GM20000 (cell line): ENCODE measurements at places on chromosomes 1 and 21.

GRCh38 chr1:25168193-25169071 lies 63.9 kb downstream of the SYF2 start:
- no peak for DNase-seq

DNA sequence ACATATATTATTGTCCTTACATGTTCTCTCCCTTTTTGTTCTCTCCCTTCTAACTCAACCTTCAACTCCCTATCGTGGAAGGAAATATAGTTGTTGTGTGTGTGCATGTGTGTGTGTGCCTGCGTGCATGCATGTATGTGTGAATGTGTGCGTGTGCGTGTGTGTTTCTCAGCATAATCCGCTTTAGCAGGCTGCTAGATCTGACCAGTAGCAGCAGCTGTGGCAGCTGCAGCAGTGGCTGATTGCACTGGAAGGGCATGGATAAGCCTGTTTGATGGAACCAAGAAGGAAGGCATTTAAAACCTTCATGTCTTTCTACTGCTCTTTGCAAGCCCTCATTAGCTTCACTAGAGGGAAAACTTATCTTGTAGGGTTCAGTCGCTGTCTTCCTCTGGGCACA lies 65.6 kb upstream of the IRF2BP2 start:
- no peak for DNase-seq

- DNase-seq = peak; percentile 83
These were observed 6.3 kb downstream of the HPCA start for GRCh38 chr1:32892368-32893197.

DNA sequence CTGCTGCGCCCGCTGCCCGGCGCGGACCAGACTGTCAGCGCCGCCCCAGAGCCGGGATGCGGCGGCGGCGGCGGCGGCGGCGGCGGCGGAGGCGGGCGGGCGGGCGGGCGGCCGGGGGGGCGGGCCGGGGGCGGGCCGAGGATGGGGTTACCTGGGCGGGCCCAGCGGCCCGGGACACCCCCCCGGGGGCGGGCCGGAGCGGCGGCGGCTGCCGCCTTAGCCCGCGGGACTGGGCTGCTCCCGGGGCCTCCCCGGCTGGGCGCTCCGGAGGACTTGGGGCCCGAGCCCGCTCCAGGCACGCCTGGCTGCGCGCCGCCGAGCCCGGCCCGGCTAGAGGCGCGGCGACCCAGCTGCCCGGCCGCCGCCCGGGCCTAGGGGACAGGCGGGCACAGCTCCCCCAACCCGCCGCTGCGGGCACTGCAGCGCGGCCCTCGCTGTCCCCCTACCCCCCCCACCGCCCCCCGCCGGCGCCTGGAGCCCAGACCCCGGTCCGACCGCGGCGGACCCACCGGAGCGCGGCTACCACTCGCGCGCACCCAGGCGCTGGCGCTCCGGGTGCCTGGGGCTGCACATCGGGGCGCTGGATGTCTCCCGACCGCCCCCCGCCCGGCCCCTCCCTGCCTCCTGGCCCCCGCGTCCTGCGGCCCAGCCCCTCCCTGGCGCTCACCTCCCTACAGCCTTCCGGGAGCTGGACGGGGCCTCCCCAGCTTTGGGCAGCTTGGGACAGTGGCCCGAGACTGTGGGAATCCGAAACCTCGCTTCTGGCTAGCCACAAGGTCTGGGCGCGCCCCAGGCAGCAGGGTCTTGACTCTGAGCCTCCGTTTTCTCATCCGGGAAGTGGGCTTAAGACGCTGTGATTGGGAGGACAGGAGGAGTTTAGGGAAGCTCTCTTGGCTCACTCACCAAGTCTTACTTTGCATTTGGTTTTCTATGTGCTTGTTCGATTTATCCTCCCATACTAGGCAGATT lies at the start of gene WNT4:
Gene WNT4 (minus strand): TSS at position 33 of the 969 bp plus-strand sequence. CDS start 175 bp downstream, outside the sequence.
- DNase-seq = peak; percentile 93

- no peak for DNase-seq
These were observed 27.8 kb downstream of the PLEKHA6 start for GRCh38 chr1:204331847-204332487.

GRCh38 chr1:161073474-161074121 lies 3.9 kb upstream of the ARHGAP30 start:
- no peak for DNase-seq

GRCh38 chr1:181990728-181991127 lies 70.8 kb downstream of the ZNF648 start:
- DNase-seq = no peak

DNA sequence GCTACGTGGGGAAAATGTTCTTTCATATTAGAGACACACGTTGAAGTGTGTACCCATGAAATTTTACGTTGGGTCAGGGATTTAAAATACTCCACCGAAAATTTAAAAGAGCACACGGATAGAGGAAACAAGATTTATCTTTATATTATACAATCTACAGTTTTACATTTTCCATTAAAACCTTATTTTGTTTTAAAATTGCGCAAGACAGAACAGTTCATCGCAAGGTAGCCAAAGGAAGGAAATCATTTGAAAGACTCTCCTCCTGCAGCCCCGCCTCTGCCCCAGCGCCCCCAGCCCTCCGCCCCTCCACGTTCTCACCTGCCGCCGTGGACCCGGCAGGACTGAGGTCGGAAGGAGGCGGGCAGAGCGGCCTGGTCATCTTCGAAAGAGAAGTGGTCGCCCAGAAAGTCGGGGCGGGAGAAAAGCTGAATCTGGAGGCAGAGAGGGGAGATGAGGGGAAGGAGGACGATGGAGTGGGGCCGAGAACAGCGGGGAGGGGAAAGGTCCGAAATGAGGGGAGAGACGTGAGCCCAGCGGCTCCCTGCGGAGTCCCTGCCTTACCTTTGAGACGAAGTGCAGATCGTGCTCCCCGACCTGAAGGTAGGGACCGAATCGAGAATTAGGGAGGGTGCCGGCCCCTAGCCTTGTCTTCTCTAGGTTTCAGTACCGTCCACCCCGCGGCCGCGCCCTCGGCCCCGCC lies 18.0 kb downstream of the CRYBG2 start:
- DNase-seq = no peak

- DNase-seq = no peak
These were observed 2.5 kb upstream of the MOV10 start for GRCh38 chr1:112672009-112672408.

DNA sequence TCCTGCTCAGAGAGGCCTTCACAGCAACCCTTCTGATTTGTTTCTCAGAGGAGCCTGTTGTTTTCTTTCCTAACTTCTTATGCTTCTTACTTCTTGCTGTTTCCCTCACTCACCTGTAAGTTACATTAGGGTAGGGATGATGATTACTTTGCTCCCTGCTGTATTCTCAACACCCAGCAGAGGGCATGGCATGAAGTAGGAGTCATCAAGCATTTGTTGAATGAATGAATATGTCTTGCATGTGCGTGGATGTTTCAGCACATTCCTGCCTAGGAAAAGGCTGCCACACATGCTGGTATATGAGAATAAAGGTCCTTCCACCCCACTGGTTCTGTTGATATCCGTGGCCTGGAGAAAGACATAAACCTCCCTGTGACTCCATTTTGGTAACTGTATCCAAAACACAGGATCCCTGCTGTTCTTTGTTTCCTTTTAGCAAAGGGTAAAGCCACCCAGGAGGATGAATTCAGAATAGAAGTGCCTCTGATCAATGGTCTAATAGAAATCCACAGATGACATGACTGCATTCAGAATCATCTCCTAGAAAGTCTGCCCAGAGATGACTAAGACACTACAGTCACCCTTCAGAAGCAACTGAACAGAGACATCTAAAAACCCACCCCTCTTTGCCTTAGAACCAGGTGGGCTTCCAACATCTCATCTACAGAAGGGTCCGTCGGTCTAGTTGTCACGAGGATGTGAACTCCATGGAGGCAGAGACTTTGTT lies 168.8 kb downstream of the ZSCAN20 start:
- DNase-seq = peak; percentile 23

GRCh38 chr1:238999944-239000343 lies 386.4 kb upstream of the CHRM3 start:
- DNase-seq = no peak

DNA sequence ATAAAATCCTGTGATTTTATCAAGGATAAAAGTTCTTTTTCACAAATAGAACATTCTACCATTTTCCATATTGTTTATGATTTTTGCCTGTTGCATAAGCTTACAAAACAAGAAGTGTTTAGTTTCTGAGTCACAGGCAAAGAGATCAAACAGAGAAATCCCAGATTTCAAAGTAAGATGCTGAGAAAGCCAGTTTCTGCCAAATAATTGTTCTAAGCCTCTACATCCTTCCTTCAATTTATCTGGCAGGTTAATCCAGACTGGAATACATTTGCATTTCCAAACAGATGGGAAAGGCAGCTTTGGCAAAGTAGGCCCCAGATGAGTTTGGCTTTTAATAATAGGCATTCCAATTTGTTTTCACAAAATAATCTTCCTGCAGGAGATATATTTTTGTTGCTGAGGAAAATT lies 2.5 kb downstream of the SLC1A7 start:
- no peak for DNase-seq

DNA sequence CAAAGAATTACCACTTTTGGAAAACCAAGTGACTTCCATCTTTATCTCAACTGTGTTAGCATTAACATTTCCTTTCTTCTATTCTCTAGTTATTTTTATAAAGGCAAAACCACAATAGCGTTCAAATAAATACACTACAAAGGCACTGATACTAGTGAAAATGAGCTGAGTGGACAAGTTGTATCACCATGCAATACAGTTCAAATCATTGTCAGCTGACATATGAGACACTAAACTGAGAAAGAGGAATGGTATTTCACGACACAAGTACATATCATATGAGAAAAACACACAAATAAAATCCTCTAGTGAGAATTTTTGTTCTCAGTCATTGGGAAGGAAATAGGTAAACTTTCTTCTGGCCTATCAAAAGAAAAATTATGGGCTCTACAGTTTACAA lies 26.2 kb downstream of the ENAH start:
- DNase-seq = no peak

GRCh38 chr1:177413982-177414596 lies 243.3 kb downstream of the BRINP2 start:
- no peak for DNase-seq

- no peak for DNase-seq
These were observed 135.4 kb upstream of the SOD1 start for GRCh38 chr21:31524140-31524539.

DNA sequence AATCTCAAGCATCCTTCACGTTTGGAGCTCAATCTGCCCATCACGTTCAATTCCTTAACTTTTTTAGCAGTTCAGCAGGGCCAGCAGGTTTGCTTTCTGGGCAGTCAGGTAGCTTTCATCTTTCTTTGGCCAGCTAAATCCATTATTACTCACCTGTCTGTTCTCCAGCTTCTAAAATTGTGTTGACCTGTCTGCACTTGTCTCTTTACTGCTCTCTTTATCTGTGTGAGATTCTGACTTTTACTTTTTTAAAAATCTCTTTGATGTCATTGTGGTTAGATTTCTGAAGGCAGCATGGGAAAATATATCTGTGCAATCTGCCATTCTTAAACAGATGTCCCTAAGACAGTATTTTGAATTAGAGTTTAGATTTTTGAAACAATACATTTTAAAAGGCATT lies 24.9 kb upstream of the CYYR1 start:
- DNase-seq = no peak

DNA sequence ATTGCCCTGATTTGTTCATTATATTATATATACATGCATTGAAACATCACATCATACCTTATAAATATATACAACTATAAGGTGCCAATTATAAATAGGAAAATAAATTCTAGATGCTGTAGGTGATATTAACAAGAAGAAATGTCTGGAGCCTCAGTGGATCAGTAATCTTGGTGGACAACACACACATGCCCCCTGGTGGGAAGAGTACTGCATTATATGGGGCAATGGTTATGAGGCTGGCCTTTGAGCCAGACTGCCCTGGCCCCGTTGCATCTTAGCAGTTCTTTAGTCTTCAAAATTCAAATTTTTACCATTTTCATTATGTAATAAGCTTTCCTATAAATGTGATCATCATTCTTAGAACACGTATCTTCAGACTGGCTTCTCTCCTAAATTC lies 335.0 kb upstream of the GREM2 start:
- DNase-seq = peak; percentile 27

DNA sequence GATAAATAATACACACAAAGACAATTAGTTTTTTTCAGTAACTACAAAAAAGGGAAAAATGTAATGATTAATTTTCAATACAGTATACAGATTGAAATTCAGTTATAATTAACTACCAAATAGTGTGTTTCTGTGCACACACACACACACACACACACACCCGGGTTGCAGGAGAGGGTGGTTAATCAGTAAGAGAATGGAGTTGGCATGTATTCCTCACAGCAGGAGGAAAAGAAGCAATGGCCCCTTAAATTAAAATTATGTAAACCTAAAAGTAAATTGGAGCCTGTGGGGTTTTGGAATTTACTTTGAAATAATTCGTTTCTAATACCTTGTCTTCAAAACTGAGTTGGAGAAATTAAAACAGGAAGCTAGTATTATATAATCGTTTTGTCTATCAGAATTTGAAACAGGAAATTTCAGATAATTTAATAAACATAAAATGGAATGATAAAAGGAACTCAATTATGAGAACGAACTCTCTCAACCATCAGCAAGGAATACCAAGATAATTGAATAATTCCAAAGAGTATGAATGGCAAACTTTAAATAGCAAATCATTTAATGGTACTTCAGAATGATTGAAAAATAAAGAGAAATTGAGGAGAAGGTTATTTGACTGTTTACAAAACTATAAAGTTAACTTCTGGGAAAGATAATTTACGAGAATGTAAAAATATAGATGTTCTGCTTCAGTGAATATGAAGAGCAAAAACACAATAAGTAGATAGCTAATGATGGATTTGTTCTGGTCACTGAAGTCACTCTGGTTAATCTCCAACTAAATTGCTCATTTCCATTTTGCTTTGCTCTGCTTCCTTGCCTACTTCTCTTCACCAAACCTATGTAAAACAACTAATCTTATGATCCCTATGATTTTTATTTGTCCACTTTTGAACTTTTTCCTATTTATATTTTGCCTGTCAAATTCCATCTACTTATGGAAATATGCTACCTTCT lies 547.9 kb upstream of the ZP4 start:
- no peak for DNase-seq

GRCh38 chr1:166166329-166166697 lies 488 bp downstream of the FAM78B start:
- no peak for DNase-seq

DNA sequence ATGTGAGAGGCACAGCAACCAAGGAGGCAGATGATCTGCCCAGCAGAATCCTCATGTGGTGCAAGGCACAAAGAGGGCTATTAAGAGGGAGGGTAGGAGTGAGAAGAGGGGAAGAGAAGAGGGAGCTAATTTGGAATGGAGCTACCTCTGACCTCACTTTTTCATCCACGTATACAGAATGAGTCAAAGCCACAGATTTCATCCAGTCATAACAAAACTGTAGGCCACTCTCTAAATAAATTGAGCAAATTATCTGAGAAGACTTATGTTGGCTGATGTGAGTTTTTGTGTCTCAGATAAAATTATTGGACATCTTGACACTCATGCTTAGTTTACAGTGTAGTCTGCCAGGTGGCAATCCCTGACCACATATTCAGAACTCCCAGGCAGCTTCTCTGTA lies 325.6 kb downstream of the TTLL7 start:
- peak; percentile 20 for DNase-seq

- no peak for DNase-seq
These were observed 23.5 kb downstream of the PANK4 start for GRCh38 chr1:2502661-2503553.

GRCh38 chr1:46790446-46791101 lies 8.3 kb upstream of the CYP4B1 start:
- DNase-seq = no peak

GRCh38 chr21:35593000-35593502 lies 467.3 kb downstream of the SETD4 start:
- DNase-seq = no peak
